ENCODE measurements at places on chromosomes 1 and 21.
A peak's percentile ranks its signal among the peaks of the same experiment; 100 is the strongest.

- peak; percentile 91 for DNase-seq
These were observed 496 bp downstream of the NUCKS1 start for GRCh38 chr1:205749234-205750137.

DNA sequence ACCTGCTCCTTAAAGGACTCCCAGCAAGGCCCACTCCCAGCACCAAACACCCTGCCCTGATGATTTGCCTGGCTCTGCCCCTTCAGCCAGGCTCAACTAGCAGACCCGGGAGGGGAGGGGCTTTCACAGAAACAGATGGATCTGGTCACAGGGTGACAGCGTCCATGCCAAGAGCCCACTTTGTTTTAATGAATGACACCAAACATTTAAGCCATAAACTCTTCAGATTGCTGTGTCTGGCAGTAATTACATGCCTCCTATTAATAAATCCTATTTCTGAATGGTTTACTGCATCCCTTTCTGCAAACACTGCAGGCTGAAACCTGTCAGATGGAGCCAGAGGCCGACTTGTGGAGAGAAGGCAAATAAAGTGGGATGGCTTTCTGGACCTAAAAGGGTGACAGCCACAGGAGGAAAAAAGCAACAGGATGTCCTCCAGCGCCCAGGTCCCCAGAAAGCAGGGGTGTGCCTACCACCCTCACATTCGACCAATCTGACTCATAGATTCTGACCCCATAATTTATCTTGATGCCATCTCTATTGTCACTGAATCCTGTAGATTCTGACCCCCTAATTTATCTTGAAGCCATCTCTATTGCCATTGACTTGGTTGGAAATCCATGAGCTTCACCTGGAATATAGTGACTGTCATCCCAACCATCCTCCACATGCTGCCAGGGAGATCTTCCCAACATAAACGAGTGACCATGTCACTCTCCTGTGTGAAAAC, 200.9 kb downstream of the PLPP3 start:
- DNase-seq: no peak

- no peak for DNase-seq
These were observed 143.0 kb upstream of the KLHDC7A start for GRCh38 chr1:18337757-18338156.

DNA sequence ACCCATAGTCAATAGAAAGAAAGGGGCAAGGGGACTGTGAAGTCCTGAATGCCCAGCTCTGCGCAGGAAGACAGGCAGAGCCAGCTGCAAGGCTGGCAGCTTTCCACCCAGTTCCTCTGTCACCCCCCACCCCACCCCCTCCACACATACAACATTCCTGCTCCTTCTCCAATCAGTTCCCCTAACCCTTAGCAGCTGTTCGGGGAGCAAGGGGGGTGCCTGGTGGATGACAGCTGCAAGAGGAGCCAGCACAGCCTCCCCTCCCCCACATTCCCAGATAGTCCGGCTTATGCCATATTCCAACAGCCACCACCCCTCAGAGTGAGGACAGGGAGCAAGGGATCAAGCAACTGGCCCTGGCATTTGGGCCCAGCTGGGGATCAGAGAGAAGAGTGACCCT, 9.7 kb downstream of the ARHGEF2 start:
- peak; percentile 33 for DNase-seq

- no peak for DNase-seq
These were observed 110.1 kb downstream of the ZNF326 start for GRCh38 chr1:90104941-90105538.

- DNase-seq: no peak
These were observed 184.2 kb downstream of the TRABD2B start for GRCh38 chr1:47812904-47813514.

DNA sequence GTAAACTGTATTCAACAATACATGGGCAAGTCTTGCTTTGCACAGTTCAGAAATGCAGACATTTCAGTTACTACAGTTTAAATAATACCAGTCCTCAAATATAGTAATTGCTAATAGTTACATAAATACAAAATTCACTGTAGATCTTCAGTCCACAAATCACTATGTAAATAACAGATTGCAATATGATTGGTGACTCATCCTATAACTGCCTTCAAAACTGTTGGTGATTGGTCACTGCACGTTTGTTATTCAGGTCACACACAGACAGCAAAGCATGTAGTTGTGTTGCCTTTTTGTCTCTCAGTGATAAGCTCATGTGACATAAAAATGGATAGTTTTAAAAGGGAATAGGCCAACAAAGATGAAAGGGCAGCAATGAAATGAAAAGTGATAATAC, 186.5 kb upstream of the CTTNBP2NL start:
- no peak for DNase-seq

DNA sequence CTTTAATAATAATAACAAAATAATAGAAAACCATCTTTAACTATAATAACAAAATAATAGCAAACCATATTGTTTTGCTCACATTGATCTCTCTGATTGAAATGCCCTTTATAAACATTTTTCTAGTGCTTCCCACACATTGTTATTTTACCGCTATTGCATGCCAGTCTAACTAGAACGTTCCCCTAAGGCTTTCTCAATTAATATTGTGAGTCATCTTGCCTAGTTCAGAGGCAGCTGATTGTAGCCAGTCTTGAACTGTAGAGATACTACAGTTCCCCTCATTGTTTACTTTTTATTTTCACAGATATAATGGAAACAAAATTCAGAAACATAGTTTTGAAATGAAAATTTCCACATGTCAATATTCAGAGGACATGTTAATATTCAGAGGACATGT, 192.3 kb upstream of the ADGRL4 start:
- DNase-seq: peak; percentile 68

GRCh38 chr1:173916667-173917066, 460 bp downstream of the SERPINC1 start:
- no peak for DNase-seq

GRCh38 chr1:17828991-17829390, 73.9 kb downstream of the ACTL8 start:
- no peak for DNase-seq

GRCh38 chr1:164746632-164747031, 187.6 kb downstream of the PBX1 start:
- peak; percentile 83 for DNase-seq

DNA sequence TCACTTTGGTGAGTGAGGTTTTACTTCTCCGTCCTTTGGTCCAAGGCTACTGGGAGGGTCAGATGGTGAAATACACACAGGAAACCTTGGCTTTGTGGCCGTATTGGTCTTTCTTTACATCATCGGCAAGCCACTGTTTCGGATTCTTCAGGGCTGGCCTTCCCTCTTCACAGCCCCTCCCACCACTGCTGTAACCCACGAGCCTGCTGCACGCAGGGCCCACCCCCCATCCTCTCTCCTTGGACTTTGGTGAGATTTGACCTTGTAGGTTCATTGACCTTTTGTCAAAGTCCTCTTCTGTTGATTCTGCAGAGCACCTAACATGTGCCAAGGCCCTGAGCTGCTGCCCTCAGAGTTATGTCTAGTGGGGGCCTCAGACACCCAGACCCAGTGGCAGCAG, 328.6 kb downstream of the CAMTA1 start:
- no peak for DNase-seq

DNA sequence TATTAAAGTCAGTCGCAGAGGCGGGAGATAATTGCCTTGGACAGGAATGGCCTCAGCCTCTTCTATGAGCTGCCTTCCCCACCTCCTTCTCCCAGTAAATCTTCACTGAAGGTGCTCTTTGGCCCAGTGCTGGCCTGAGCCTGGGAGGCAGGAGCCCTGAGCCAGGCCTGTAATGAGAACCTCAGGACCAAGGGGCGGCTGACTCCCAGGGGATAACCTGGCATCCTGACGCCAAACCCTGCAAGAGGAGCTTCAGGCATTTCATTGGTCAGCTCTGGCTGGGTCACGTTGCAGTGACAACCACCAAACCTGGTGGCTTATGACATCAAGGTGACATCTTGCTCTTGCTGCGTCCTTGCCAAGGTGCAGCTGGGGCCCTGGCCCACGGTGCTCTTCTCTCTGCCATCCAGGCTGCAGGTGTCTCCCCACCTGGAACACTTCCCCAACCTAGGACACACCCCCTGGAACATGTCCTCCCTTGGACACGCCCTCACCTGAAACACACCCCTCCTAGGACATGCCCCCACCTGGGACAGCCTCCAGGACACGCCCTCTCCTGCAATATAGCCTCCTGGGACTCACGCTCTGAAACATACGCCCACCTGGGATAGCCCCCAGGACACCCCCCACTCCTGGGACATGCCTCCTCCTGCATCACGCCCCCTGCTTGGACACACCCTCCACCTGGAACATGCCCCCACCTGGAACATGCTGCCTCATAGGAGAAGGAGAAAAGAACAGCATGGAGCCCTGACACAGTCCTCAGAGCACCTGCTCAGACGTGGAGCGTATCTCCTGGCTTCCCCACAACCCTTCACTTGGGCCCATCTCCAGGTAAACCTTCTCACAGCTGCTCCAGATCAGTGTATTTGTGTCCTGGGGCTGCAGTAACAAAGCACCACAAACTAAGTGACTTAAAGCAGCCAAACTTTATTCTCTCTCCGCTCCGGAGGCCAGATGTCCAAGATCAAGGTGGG, 333.6 kb downstream of the NPHP4 start:
- no peak for DNase-seq

- DNase-seq: no peak
These were observed 161.5 kb downstream of the TOMM20 start for GRCh38 chr1:234967121-234967520.

GRCh38 chr1:248757784-248758195, 2.2 kb upstream of the LYPD8 start:
- no peak for DNase-seq

GRCh38 chr1:34163792-34164731, 968 bp downstream of the CSMD2 start:
- peak; percentile 12 for DNase-seq

DNA sequence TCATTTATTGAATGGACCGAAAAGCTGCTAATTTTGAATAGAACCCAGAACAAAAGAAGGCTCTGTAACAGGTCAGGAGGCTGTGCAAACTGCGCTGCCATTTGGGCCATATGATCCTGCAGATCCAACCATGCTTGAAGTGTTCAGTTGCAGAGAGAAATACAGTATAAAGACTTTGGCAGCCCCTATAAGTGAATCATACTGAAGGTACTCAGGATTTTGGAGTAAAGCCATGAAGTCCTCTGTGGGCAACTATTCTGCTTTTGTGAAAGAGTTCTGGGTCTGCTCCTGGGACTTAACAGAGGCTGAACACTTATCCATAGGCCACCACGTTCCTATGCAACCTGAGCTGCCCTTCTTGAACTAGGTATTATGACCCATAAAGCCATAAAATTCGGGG, 1613.6 kb upstream of the PRMT6 start:
- no peak for DNase-seq

DNA sequence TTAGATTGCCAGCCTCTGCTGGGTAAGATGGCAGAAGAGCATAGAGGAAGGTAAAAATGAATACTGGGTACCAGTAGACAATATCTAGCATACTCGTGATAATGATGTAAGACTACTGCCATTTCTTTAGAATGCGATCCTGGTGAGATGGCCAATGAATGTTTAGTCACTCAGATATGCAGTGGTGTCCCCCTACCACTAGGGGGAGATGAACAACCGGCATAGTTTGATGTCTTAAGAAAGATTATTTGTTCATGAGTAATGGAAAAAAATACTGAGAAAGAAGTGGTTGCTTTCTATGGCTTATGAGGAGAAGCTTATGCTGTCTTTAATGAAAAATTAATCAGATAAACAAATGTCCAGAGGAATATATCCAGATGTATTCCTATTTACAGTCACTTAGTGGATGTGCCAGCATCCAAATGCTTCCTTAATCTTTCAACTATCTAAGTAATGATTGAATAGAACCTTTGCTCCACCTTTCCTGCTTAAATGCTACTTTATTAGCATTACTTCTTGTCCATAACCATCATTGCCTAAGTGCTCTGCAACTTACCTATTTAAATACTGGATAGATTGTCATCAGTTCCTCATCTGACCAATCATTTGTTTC, 256.6 kb downstream of the ST6GALNAC3 start:
- DNase-seq: peak; percentile 63

GRCh38 chr1:34066166-34066565, 98.9 kb downstream of the CSMD2 start:
- no peak for DNase-seq

DNA sequence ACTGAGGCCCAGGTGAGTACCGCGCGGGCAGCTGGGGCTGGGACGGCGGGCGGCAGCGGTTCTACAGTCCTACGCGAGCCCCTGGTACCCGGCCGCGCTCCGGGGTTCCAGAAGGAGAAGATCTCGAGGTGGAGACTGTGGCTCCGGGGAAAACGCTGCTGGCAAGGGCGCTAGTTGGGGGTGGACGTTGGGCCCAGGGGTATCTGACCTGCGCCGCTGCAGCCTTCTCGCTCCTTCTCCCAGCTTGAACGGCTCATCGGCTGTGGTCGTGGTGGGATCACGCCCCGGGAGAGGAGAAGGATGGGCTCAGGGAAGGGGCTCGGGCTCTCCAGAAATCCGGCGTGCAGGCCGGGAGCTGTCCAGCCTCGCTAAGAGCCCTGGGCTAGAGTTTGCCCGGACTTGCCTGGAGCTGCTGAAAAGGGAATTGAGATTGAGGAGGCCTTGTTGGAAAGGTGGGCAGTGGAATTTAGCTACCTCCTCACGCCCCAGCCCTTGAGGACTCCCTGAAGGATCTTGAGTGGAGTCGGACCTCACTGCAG, 1.1 kb upstream of the POU3F1 start:
- peak; percentile 50 for DNase-seq

GRCh38 chr1:111963985-111964738, 25.3 kb downstream of the KCND3 start:
- DNase-seq: no peak

DNA sequence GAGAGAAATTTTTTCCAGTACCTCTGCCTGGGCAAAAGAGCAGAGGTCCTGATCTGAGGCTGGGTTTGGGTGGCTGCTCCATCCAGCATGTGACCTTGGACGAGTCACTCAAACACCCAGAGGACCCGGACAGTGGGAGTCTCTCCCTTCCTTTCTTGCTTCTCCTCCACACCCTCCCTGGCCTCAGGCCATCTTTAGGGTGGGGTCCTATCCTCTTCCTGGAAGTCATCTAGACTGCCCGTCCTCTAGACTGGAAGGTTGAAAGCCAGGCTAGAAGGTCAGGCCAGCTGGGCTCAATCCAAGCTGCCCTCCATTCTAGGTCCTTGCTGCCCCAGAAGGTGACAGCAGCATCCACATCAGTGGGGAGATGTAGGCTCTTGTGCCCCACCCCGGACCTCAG, 599.5 kb downstream of the MATN1 start:
- no peak for DNase-seq

- DNase-seq: no peak
These were observed 5.4 kb downstream of the INTS11 start for GRCh38 chr1:1318777-1319645.

GRCh38 chr1:152917794-152918193, 9.4 kb downstream of the IVL start:
- DNase-seq: peak; percentile 9

- peak; percentile 69 for DNase-seq
These were observed 1.4 kb downstream of the KIAA0319L start for GRCh38 chr1:35555601-35556477.

DNA sequence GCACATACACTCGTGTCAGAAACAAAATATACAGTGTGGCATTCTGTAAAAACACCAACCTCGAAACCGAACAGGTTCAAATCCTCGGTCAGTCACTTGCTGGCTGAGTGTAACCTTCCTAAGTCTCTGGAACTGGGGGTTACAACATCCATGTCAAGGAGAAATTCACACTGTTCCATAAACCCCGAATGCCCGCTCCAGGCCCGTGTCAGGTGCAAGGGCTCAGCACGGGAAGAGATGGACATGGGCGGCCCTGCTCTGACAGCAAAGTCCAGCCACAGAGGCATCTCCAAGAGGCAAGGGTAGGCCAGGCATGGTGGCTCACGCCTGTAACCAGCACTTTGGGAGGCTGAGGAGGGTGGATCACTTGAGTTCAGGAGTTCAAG, 79.5 kb downstream of the SLC66A1 start:
- no peak for DNase-seq

GRCh38 chr1:111704776-111705175, 34.4 kb downstream of the INKA2 start:
- no peak for DNase-seq

- DNase-seq: no peak
These were observed 446.8 kb downstream of the NUF2 start for GRCh38 chr1:163768576-163768975.
